Erythroblast (primary cell): ENCODE measurements at places on chromosomes 11 and 22.

- peak; percentile 69 for DNase-seq
These were observed 42.2 kb upstream of the FAM181B start for GRCh38 chr11:82775736-82776346.

DNA sequence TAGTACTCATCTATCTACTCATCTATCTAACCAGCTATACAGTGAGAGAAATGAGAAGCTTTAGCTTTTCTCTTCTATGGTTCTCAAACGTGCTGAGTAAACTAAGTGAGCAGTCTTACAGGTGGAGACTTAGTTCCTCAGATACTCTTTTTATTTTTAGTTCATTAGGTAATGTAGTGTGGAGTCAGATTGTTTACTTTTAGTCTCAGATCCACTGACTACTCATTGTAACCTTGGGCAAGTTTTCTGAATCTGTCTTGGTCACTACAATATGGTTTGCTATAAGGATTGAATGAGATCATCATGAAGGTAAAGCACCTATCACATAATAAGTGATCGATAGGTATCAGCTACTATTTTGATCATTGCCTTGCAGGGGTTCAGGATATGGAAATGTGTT, 160.1 kb downstream of the RAB38 start:
- no peak for DNase-seq

DNA sequence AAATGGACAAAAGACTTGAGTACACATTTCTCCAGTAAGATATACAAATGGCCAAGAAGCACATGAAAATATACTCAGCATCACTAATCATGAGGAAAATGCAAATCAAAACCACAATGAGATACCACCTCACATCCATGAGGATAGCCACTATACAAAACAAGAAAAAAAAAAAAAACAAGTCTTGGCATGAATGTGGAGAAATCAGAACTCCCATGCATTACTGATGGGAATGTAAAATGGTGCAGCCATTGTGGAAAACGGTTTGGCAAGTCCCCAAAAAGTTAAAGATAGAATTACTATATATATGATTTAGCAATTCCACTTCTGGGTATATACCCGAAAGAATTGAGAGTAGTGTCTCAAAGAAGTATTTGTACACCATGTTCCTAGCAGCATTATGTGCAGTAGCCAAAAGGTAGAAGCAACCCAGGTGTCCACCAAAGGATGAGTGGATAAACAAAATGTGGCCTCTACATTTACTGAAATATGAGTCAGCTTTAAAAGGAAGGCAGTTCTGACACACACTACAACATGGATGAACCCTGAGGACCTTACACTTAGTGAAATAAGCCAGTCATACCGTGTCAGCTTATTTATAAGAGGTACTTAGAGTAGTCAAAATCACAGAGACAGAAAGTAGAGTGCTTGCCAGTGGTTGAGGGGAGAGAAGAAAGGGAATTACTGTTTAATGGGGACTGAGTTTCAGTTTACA, 146.3 kb downstream of the WNT7B start:
- DNase-seq: no peak

DNA sequence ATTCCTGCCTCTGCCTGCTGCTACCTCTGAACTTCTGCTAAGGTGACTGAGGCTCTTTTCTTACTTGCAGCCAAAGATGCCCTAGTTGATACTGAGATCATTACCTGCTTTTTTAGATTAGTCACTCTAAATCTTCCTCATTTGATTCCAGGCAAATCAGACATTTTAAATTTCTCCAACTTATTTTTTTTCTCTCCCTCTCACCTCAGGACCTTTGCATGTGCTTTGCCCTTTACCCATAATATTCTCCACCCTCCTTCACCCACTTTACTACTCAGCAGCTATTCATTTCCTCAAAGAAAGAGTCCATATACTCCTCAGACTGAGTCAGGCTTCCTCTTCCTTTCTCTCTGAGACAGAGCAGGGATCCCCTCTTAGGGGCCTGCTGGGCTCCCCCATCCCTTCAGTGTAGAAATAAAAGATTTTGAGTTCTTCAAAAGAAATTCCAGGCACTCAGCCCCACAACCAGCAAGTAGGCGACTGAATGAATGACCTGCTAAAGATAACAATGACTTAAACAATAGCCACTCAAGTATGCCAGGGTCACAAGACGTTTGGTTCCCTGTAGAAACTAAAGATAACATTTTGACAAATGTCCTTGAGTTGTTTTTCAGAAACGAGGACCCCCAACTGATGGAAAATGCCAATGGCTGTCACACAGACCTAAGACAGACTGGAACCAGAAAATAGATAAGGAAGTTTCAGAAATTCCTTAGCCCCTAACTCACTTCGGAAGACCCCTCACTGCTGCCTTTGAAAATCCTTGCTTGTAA, 104.2 kb downstream of the MTNR1B start:
- DNase-seq: no peak

GRCh38 chr11:96213500-96213899, 129.5 kb downstream of the MAML2 start:
- DNase-seq: peak; percentile 11

- DNase-seq: no peak
These were observed 80.0 kb downstream of the CD44 start for GRCh38 chr11:35218956-35219355.

DNA sequence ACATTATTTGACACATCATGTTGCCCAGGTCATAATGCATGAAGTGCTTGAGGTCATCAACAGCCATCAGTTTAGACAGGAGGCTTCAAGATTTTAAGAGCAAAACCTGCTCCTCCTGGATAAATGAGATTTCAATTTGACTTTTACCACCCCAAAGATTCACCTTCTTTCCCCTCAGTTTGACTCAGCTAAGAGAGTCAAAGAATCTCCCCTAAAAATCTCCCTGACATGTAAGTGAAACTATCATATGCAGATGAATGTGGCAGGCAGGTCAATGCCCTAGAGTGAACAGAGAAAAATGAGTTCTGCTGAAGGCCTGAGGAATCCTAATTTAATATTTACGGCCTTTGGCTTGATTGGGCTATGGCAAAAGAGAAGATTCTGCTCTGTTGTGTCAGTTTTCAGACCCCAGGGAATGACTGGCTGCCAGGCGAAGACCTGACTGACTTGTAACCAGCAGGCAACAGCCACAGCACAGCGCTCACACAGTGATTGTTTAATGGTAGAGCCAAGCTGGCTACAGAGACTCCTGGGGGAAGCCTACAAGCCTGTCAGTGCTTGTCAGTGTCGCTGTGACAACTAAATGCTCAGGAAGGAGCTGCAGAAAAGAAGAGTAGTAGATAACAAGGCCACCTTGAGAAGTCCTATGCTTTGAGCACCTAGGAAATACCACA, 491.2 kb upstream of the LRRC4C start:
- DNase-seq: no peak

GRCh38 chr11:110425751-110426545, 3.8 kb upstream of the FDX1 start:
- DNase-seq: no peak

DNA sequence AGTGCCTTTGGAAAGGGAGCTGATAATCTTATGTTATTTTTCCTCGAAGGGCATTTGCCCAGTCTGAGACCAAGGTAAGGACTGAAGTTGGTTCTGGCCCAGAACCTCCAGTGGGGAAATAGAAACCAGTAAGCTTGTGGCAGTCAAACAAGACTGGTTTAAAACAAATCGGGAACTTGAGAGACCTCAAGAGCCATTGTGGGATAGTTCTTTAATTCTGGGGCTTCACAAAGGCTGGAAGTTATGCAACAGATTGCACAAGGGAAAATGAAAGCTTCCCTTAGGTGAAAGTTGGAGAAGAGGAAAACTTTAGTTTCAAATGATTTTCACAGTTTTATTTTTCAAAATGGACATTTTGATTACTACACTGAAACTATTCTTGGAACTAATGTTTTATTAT, 33.5 kb upstream of the RAB38 start:
- no peak for DNase-seq

- DNase-seq: no peak
These were observed 4.3 kb downstream of the RELA start for GRCh38 chr11:65658174-65659021.

DNA sequence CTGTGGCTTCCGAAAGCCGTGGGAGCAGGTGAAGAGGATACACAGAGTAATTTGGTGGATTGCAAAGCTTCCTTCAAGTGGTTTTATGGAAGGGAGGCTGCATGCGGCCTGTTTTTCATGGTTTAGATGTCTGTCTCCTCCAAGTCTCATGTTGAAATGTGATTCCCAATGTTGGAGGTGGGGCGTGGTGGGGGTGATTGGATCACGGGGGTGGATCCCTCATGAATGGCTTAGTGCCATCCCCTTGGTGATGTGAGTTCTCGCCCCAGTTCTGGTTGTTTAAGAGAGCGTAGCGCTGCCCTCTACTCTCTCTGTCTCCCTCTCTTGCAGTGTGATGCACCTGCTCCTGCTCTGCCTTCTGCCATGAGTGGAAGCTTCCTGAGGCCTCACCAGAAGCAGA, 247.8 kb upstream of the B3GAT1 start:
- DNase-seq: no peak

DNA sequence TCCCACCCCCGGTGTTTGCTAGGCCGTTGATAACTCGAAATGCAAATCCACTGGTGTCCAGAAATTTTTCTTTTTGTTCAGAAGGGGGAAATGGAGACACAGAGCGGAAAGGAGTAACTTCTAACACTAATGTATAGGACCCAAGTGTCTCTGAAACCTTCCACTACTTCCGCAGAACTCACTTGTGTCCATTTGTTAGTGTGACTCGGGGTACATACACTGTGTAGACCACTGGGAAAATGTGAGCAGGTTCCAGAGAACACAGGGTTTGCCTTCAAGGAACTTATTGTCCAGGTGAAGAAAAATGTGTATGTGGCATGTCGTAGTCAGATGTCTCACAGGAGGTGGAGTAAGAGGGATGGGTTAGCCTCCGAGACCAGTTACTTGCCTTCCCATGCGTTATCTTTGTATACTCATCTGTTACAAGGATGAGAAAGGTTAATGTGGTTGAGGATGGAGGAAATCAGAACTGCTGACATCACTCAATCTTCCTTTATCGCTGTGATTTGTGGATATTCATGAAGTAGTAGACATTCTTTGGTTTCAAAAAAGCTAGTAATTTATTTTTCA, 857 bp downstream of the ARCN1 start:
- peak; percentile 71 for DNase-seq

DNA sequence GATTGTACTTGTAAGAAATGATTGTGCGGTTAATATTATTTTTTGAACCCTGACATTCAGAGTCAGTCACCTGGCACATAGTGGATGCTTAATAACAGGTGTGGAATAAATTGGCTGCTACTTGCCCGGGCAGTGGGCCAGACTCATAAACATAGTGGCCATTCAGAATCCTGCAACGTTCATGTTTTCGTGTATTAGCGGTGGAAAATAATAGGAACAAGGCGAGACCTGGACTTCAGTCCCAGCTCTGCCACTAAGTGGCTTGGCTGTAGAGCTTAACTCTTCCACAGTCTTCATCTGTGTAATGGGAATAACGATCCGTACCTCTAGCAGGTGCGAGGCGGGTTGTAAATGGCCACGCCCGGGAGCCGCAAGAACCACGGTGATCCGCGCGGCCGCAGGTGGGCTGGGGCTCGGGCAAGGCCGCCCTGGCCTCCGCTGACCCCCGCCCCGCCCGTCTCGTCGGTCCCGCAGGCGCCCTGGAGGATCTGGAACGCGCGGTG, 761 bp upstream of the TMEM25 start:
- DNase-seq: no peak

DNA sequence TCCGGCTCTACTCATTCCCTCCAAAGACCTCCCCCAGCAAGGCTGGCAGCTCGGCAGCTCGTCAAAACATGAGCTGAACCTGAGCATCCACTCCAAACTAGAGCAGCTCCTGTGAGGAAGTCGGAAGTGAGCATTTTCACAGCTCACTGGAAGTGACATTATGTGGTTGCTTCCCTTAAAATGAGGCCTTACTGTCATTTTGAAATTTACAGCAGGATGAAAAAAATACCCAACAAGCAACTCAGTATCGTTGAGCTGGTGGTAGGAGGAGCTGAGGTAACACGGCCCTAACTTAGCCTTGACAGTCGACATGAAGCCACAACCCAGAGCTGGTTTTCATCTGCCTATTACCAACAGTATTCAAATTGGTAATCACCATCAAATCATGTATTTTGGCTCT, 38.0 kb upstream of the ARFGAP3 start:
- no peak for DNase-seq

- no peak for DNase-seq
These were observed 74.7 kb downstream of the C11orf58 start for GRCh38 chr11:16813126-16813525.

DNA sequence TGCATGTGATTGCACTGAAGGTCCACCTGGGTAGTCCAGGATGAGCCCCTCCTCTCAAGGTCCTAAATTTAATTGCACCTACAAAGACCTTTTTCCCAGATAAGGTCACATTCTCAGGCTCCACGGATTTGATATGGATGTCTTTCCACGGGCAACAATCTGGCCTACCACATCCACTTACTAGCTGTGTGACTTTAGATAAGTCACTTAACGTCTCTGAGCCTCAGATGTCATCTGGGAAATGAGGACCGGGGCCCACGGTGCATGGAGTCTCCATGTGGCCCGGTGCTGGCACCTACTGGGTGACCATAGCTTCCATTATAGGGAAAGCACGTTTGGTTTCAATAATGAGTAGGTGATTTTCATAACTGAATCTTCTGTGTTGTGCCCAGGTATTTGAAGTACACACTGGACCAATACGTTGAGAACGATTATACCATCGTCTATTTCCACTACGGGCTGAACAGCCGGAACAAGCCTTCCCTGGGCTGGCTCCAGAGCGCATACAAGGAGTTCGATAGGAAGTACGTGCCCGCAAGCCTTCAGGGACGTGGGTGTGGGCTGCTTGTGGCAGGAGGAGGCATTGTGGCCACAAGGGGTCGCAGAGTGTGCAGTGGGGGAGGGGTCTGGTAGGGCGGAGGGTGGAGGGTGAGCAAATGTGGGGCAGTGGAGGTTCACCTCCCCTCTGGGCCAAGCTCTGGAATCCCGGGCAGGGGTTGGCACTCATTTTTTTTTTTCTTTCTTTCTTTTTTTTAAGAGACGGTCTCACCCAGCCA, 55.7 kb downstream of the ARHGAP8 start:
- peak; percentile 23 for DNase-seq

- DNase-seq: no peak
These were observed 77.6 kb upstream of the RTL6 start for GRCh38 chr22:44575381-44576268.

DNA sequence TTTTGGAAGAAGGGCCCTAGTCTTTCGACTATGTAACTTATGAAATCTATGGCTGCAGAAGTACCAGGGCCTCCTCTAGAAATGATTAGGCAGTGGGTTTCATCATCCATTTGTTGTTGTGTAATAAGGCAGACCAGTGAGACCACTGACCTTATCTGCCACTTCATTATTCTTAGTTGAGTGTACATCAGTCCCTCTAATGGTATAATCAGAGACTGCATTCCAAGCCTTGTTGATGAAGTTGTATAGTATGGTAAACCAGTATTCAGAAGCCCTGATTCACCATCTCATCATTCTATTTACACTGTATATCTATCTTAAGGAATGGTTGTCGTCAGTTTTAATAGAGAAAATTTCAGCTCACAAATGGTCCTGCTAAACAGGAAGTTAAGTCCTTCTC, 32.2 kb upstream of the GRIA4 start:
- no peak for DNase-seq

GRCh38 chr11:132839236-132839945, 692.9 kb downstream of the OPCML start:
- no peak for DNase-seq
